Kidney glomerular epithelial cell (primary cell): ENCODE measurements at places on chromosomes 13 and 19.
A peak's percentile ranks its signal among the peaks of the same experiment; 100 is the strongest.

DNA sequence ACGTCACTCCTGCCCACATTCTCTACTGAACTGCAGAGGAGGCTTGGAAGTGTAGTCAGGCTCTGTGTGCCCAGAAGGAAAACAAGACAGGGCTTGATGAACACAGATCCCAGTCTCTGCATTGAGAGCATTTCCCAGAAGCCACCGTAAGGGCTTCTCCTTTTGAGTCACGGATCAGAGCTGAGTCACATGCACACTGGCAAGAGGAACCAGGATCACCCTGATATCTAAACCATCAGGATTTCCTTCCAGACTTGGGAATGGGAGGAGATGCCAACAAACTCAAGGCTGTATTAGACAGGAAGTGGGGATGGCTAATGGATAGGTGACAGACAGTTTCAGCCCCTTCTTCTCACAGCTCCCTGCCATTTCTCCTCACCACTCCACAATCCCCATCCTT is 17.7 kb upstream of the FBXO17 start:
- peak; percentile 33 for DNase-seq

GRCh38 chr13:83498045-83498444 is 384.2 kb downstream of the SLITRK1 start:
- no peak for DNase-seq

- DNase-seq: no peak
These were observed 358.1 kb downstream of the MYO16 start for GRCh38 chr13:108987517-108987916.

DNA sequence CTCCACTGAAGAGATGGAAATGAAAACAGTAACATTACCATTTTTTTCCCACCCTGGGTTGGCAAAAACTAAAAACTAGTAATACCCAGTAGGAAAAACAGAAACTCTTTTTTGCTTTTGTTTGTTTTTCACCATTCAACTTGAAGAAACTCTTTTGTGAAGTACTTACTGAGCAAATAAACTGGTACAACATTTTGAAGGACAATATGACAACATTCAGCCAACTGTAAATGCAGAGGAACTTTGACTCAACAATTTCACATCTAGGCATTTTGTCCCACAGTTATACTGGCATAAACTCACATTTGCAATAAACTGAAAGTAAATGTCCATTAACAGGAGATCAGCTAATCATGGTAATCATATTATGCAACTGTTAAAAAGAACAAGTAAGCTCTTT is 152.5 kb downstream of the RNF17 start:
- no peak for DNase-seq

GRCh38 chr13:76832258-76832988 is 53.8 kb downstream of the KCTD12 start:
- DNase-seq: no peak

DNA sequence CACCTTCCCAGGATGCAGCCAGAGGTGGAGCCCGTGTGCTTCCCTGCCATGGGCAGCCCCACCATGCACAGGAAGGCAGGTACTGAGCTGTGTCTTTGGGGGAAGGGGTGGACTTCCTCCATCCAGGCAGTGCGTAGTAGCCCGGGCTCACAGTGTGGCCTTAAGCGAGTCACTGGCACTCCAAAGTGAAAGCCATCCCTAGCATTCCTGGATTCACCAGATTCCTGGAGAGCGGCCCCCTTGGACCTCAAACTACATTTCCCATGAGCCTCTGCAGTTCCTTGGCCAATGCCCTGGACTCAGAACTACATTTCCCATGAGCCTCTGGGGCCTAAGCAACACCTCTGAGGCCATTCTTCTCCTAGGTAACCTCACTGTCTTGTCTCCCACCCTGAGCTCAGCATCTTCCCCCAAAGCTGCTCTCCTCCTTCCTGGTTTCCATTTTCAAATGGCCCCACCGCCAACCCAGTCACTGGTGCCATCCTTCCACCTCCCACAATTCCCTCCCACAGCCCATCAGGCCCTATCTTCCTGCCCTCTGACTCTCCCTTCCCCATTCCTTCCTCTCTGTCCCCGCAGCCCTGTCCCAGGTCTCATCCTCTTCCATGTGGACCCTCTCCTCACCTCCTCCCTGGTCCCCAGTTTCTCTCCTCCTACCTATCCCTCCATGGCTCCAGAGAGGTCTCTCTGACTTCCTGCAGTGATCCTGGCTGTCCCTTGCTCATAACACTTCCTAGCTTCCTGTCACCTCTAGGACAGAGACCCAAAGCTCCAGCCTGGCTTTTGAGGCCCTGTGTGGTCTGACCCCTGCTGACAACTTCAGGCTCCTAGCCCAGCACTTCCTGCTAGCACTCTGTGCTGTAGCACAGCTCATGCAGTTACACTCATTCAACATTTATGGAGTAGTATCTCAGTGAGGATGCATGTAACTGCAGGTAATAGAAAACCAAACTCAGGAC is at the start of gene C19orf81:
Gene C19orf81, plus strand, starts transcription at position 13 of the 959 bp plus-strand sequence. Its CDS starts 0 bp downstream, at position 13.
- no peak for DNase-seq

GRCh38 chr13:101127741-101128353 is 288.5 kb downstream of the NALCN start:
- peak; percentile 56 for DNase-seq

DNA sequence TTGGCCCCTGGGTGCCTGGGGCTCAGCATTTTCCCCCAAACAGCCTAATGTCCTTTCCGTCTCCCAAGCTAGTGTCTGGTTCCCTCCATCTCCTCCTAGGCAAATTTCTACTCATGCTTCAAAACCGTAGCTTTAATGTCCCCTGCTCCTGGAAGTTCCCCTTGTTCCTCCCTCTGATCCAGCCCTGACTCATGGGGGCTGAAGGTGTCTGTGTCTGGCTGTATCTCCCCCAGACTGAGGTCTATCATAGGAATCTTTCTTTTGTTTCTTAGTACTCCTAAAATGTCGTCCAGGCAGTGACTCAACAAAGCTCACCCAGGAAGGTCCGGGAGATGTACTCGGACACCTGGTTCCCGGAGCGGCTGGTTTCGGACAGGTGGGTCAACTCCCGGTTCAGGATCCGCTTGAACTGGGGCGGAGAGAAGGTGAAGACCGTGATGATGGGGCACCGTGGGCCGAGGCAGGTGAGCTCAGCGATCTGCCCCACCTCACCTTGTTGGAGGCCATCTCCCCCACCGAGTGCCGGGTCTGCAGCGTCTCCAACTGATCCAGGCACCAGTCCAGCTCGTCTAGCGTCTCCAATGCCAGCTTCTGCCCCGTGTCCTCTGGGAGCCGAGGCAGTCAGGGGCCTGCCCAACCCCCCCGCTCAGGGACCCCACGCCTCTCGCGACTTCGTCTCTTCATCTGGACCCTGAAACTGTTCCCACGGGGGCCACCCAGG is 6.2 kb downstream of the PDE4C start:
- no peak for DNase-seq

- no peak for DNase-seq
These were observed 62.5 kb upstream of the PDX1 start for GRCh38 chr13:27857282-27857681.

DNA sequence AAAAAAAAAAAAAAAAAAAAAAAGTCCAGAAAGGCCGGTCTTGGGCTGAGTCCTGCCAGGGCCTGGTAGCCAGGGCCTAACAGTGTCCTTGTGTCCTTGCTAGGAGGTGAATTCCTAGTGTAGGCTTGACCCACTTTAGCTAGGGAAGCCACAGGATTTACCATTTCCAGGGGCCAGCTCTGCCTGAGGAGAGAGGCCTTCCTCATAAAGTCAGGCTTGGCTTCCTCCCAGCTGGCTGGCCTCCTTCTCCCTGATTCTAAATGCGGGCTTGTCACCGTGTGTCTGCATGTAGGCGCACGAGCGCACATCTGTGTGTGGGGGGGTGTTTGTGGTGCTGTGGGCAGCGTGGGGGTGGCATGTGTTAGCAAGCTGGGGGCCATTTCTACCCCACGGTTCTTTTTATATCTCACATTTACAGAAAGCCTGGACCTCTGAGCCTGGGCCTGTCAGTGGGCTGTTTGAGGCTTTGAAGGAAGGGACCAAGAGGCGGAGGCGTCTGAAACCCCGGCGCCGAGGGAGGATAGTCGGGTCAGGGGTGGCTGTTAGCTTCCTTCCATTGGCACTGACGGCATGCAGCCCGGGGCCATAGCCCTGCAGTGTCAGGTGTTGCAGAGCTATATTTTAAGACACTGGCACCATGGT is 31.7 kb downstream of the IER2 start:
- DNase-seq: peak; percentile 12

GRCh38 chr13:92488249-92488852 is 738.3 kb upstream of the GPC6 start:
- DNase-seq: no peak

DNA sequence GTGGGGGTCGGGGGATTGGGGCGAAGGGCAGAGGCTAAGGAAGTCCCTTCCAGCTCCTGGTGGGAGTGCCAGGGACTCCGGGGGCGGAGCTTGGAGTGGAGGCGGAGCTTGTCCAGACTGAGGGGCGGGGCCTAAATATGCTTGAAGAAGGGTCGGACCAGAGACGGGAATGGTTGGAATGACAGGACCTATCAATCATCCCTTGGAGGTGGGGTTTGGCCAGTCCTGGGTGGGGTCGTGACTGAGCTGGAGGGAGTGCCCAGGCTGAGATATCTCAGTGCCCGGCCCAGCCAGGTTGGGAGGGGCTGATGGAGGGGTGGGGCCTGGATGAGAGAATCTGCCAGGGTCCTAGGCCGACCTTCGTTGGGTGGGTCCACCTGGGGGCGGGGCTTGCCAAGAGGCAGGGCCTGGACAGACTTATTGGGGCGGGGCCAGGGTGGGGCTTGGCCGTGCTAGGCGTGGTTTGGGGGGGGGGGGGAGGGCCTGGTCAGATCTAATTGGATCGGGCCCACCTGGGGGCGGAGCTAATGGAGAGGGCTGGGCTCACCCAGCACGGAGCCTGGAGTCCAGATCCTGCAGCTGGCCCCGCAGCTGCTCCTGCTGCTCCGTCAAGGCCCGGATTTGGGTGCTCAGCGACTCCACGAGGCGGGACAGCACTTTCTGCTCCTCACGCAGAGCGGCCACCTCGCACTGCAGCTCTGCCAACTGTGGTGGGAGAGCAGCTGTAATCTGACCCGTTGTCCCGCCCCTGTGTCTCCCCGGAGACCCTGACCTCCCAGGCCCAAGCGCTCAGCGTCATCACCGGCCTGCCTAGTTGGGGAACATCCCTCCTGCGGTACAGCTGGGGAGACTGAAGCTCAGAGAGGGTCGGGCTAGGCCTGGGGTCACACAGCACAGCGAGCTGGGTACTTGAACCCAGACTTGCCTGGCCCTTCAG is 2.6 kb upstream of the WIZ start:
- DNase-seq: no peak

DNA sequence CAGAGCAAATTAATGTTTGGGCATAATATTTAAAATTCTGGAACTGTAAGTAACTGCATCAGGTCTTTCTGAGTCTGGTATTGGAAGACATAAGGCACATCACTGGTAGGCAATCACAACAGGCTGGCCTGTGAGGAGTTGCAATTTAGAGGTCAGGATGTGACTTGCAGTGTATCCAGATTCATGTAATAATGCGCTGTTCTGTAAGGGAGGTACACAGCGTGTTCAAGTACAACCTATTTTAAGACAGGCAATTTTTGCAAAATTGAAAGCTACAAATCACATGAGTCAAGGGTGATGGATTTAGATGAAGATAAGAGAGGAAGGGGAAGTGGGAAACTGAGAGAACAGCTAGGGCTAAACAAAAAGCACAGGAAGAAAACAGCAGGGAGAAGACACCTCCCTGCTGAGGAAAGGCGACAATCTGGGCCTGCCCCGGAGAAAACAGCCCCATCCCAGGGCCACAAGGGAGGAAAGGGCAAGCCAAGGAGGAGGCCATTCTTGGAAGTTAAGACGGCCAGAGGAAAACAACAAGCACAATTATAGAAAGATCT is 138.1 kb downstream of the LACC1 start:
- no peak for DNase-seq

- no peak for DNase-seq
These were observed 2.7 kb downstream of the PSG8 start for GRCh38 chr19:42762789-42763188.

GRCh38 chr19:38190061-38190460 is 34.0 kb downstream of the DPF1 start:
- DNase-seq: no peak

- DNase-seq: peak; percentile 82
These were observed 34.6 kb upstream of the SLC46A3 start for GRCh38 chr13:28753208-28753892.

- DNase-seq: no peak
These were observed 18.1 kb downstream of the DHRS12 start for GRCh38 chr13:51785712-51786424.

DNA sequence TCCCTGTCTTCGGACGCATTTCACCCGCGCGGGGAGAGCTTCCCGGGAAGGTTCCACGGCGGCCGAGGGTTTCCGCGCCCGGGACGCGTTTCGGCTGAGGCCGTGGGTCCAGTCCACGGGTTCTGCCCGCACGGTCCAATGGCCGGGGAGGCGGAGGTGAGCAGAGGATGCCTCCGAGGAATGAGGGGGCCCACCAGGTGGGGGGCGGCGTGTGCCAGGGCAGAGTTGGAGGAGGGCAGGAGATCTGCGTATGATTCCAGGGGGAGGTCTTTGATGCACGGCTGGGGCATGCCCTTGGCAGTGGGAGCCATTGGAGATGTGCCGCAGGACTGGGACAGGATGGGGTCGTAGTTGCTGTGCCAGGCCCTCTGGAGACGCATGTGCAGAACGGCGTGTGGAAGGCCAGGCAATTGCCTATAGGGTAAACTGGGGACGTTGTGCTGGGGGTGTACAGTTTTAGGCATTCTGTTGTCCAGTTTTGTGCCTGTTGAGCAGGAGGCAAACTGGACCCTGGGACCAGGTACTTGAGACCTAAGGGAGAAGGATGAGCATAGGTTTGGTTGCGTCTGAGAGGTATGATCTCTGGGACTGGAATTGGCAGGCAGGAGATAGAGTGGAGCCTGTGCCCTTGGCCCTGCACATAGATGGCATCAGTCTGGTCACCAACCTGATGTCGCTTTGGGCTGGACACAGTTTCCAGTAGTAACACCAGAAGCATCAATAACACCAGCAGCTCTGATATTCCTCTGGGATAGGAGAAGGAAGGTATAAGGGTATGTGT is 751 bp downstream of the ZNF584 start:
- DNase-seq: no peak

DNA sequence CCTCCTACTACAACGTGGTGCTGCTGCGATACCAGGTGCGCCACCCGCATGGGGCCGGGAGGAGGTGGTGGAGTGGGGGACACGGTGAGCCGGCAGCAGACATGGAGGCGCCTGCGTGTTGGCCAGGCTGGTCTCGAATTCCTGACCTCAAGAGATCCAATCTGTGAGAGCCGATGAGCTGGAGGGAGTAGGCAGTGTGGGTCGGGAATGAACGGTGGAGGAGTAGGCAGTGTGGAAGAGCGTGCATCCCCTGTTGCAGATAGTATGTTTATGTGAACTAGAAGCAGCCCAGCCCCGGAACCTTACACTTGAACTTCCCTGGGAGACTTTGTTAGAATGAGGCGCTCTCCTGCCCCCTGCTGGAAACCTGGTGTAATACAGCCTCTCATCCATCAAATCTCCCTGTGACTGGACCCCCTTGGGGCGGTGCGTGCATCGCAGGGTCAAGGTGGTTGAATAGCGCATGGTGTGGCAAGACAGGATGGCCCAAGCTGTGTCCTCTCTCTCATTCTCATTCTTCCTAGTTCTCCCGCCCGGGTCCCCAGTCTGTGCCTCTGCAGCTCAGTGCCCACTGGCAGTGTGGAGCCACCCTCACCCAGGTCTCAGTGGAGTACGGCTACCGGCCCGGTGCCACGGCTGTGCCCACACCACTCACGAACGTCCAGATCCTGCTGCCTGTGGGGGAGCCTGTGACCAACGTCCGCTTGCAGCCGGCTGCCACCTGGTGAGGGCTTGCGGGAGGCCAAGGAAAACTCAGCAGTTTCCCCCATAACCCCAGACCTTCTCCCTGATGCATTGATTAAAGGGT is 10.5 kb upstream of the B3GNT3 start:
- DNase-seq: peak; percentile 41

- DNase-seq: no peak
These were observed 263 bp downstream of the RHPN2 start for GRCh38 chr19:33064458-33064791.
